ENCODE measurements at places on chromosomes 7 and 10.

GRCh38 chr7:48168159-48168558, 3.1 kb upstream of the ABCA13 start:
- peak; percentile 44 for DNase-seq

GRCh38 chr10:122861711-122862161, 16.1 kb upstream of the CUZD1 start:
- DNase-seq = peak; percentile 57

GRCh38 chr7:1567896-1568510, 1.8 kb downstream of the PSMG3 start:
- DNase-seq = peak; percentile 97

- DNase-seq = peak; percentile 65
Observed at GRCh38 chr7:47576031-47576865, 5.7 kb downstream of the TNS3 start.

- peak; percentile 17 for DNase-seq
Observed at GRCh38 chr10:25017154-25017590, 760 bp downstream of the THNSL1 start.

DNA sequence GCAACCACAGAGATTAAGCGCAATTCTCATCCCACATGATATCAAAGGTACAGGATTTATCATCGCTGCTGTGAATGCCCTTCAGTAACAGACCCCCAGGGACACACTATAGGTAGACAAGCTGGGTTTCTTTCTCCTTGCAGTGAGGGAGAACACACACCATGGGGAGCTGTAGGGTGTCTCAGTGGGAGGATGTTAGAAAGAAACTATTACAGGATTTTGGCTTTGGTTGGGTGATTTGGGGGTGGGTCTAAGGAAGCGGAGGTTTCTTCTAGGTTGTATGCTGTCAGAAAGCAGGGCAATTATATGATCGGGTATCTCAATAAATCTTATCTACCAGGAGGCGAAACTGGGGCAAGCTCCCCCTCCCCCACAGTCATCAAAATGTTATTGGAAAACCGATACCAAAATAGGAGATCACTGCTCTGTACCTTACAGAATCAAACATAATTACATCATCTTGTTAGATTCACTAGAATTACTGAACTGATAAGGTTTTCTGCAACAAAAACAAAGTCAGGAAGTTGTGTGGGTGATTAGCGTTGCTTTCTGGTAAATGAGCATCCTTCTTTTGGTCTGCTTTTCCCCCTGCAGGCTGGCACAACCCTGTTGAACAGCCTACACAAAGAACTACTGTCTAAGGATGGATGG, 209.7 kb downstream of the TEX36 start:
- no peak for DNase-seq

DNA sequence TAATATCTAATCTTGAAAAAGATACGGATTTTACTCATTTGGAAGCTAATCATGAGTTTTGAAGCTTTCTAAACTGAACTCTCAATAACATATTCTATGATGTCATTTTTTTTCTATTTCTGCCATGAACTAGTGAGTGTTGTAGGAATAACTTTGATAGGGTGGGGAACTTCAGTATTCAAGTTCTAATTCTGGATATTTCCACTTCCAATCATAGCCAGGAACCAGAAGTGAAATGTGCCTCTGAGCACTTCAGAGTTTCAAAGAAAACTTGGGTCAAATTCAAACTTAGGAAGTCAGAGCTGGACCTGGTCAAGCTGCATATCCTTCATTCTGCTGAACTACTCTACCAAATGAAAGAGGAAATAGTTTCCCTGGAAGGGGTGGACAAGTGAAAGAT, 847 bp downstream of the AGMO start:
- DNase-seq = no peak

DNA sequence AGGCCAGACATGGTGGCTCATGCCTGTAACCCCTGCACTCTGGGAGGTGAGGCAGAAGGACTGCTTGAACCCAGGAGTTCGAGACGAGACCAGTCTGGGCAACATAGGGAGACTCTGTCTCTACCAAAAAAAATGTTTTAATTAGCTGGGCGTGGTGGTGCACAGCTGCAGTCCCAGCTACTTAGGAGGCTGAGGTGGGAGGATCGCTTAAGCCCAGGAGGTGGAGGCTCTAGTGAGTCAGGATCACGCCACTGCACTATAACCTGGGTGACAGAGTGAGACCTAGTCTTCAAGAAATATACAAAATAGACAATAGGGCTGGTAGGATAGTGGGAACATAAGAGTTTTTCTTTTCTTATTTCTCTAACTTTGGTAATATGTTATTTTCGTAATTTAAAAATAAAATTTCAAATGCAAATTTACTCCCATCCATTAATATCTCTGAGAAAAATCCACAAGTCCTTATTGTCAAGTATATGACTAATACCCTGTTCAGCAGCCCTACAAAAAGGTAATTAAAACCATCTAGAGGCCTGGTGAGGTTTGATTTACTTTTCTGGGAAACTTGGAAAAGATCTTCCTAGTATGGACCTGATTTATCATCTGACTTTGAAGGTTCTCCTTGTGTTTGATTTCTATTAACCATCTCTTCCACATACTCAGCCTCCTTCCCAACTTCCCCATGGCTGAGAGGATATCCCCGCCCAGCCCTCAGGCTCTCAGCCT, 50.0 kb downstream of the CREB3L2 start:
- DNase-seq = no peak

DNA sequence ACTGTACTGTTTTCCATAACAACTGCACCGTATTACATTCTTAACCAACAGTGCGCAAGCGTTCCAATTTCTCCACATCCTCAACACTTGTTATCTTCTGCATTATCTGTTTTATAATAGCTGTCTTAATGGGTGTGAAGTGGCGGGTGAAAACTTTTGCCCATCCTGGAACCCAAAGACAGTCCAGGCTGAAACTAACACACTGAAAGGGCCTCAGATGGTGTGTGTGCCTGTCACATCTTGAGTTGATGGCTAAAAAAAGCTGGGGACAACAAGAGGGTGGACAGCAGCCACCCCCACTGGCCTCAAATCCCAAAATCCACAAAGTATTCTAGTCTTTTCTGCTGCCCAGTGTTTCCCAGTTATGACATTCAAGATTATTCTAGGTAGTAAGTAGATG, 19.4 kb downstream of the OPALIN start:
- DNase-seq = no peak

DNA sequence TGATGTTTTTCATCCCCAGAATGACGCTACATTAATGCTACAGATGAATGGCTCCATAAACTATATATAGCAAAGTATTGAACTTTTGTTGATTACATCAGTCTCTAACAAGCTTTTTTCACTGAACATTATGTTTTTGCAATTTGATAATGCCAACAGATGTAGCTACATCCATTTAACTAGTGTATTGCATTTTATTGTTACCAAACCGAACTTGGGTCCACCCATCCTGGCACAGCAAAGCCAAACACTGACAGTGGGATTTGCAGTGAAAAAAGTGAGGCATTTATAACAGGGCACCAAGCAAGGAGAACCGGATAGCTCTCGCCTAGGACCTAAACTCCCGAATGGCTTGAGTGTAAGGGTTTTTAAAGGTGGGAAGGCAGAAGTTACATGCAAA, 182.8 kb upstream of the TNS3 start:
- no peak for DNase-seq

DNA sequence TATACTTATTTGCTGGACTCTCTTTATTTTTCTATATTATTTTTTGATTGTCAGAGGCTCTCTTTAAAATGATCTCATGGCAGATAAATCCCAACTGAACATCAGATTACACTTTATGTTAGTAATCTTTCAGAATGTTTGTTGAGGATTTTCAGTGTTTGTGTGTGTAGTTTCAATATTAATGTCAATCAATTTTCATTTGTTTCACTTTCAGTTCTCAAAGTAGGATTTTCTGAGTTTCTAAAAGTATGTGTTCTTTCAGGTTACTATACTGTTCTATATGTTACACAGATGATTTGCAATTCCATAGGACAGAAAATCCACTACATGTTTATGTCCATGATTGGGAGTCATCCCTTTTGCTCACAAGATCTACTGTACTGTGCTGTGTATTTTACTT, 311.9 kb upstream of the POT1 start:
- no peak for DNase-seq

- peak; percentile 2 for DNase-seq
Observed at GRCh38 chr7:127411176-127411575, 18.7 kb upstream of the ZNF800 start.

- peak; percentile 90 for DNase-seq
Observed at GRCh38 chr7:4775250-4775847, at the start of gene AP5Z1. AP5Z1 (plus strand) TSS chr7:4775623; CDS start chr7:4775716, 93 bp downstream.

DNA sequence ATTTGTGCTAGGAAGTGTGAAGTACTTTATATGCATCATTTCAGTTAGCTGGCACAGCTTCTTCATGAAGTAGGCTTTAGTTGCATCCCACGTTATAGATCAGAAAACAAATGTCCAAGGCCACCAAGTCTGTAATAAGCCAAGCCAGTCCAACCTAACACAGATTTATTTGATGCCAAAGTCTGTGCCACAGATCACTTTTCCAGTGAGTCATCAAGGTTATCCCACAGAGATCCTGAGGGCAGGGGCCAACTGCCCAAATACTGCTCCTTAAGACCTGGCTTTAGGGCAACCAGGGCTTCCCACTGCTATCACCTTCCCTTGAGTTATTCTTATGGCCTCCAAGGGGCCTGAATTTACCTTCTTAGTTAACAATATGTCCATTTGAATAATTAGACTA, 1340.4 kb downstream of the XPNPEP1 start:
- DNase-seq = no peak

GRCh38 chr10:69269761-69270160, 8.5 kb upstream of the HK1 start:
- DNase-seq = no peak

DNA sequence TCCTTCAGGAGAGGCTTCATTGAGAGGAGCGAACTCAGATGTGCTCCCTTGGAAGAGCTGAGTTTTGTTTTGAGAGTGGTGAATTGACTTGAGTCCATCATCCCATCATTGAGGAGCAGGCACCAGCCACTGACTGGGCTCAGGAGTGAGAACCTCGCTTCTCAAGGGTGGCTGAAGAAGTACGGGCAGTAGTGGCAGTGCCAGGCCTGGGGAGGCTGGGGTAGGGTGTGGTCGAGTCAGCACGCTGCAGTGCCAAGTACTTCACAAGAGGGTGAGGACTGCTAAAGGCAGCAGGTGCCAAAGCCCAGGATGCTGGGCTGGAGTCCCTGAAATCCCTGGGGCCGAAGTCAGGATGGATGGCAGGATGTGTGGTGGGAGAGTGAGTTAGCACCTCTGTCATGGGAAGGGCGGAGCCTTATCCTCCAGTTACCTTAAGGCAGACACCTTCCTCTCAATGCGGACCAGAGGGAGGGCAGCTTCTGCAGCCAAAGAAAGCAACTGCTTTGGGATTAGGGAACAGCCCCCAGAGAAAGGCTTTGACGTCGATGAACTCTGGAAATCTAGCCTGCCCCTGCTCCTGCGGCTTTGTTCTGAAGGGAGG, 210.3 kb downstream of the CAMK1D start:
- no peak for DNase-seq

DNA sequence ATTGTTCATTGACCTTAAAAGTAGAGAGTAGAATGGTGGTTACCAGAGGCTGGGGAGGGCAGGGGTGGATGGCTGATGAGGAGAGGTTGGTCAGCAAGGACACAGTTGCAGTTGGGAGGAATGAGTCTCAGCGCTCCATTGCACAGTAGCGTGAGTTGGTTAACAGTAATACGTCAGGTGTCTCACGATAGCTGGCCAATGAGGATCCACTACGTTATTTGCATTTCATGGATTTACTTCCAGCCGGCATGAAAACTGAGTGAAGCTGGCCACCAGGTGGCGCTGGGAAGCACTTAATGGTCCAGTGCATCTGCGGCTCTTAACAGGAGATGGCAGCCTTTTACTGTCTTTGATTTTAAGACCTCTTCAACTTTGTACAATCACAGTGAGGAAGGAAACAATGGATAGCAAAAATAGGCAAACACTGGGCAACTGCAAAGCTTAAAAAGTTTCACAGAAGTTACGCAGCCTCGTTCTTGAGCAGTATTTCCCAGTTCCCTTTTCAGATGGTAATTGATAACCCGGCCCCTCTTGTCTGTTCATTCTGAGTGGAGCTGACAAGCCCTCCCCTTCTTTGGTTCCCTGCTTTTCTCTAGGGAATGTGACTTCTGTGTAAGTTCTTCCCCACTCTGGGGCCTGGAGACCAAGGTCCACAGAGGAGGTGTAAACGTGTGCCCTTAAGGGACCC, 23.7 kb downstream of the AKR1E2 start:
- DNase-seq = peak; percentile 88

DNA sequence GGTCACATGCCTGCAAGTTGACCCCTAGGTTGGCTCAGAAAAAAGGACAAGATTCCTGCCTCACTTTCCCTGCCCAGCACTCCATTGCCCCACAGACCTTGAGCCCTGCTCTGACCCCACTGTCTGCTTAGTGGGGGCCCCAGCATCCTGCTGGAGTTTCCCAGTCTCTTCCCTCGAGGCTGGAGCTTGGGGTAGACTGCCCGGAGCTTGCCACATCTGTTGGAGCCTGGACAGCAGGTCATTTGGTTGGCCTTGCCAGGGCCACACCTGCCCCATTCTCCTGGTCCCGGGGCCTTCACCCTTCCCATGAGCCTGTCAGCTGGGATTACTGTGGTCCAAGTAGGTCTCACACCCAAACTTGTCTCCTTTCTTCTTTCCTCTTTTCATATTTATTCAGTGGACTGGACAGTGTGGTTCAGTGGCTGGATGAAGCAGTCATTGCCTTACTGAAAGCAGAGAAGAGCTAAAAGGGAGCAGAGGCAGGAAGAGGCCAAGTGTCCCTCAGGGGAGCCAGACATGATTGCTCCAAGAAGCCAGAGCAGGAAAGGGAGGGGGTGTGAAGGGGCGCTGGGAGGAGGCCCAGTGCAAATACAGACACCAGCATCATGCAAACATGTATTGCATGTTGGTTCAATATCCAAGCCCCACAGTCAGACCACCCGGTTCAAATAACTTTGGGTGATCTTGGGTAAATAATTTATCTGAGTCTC, 56.2 kb upstream of the CACUL1 start:
- no peak for DNase-seq

GRCh38 chr7:110308791-110309190, 782.1 kb upstream of the LRRN3 start:
- no peak for DNase-seq

GRCh38 chr7:69896121-69896520, 297.8 kb downstream of the AUTS2 start:
- no peak for DNase-seq

GRCh38 chr10:4196183-4196582, 411.2 kb upstream of the KLF6 start:
- no peak for DNase-seq

- no peak for DNase-seq
Observed at GRCh38 chr7:82732677-82733076, 289.1 kb upstream of the CACNA2D1 start.

GRCh38 chr10:122294511-122295450, 23.7 kb downstream of the BTBD16 start:
- no peak for DNase-seq

GRCh38 chr10:115606741-115607140, 513.6 kb downstream of the ATRNL1 start:
- DNase-seq = no peak

Measured in astrocyte (in vitro differentiated cells and primary cell).